ENCODE measurements at places on chromosomes 7 and 10.

- no peak for DNase-seq
These were observed 207.5 kb downstream of the BBS9 start for GRCh38 chr7:33336820-33337219.

- no peak for DNase-seq
These were observed 19.0 kb downstream of the GIMAP4 start for GRCh38 chr7:150586068-150586784.

GRCh38 chr7:114857605-114858004 is 64.3 kb upstream of the MDFIC start:
- DNase-seq, result no peak

- DNase-seq, result no peak
These were observed 4.0 kb upstream of the PKD1L1 start for GRCh38 chr7:47952224-47952623.
